ENCODE measurements at places on chromosomes 1 and 21.

GRCh38 chr1:93700532-93701469 lies 19.2 kb upstream of the BCAR3 start:
- H3K4me3 ChIP-seq = no peak overlapping the region
- no peak for DNase-seq
- H3K36me3 ChIP-seq = no peaks in the 10 kb centered on the region
- peaks cover 63% of the 10 kb centered on the region for H3K4me1 ChIP-seq

- H3K27me3 ChIP-seq = peaks cover 15% of the 10 kb centered on the region
- H3K4me1 ChIP-seq = no peaks in the 10 kb centered on the region
- no peak for DNase-seq
- H3K27ac ChIP-seq = no peak overlapping the region
- no peaks in the 10 kb centered on the region for H3K36me3 ChIP-seq
Measured at GRCh38 chr1:171267391-171267790, 19.1 kb downstream of the FMO1 start.

DNA sequence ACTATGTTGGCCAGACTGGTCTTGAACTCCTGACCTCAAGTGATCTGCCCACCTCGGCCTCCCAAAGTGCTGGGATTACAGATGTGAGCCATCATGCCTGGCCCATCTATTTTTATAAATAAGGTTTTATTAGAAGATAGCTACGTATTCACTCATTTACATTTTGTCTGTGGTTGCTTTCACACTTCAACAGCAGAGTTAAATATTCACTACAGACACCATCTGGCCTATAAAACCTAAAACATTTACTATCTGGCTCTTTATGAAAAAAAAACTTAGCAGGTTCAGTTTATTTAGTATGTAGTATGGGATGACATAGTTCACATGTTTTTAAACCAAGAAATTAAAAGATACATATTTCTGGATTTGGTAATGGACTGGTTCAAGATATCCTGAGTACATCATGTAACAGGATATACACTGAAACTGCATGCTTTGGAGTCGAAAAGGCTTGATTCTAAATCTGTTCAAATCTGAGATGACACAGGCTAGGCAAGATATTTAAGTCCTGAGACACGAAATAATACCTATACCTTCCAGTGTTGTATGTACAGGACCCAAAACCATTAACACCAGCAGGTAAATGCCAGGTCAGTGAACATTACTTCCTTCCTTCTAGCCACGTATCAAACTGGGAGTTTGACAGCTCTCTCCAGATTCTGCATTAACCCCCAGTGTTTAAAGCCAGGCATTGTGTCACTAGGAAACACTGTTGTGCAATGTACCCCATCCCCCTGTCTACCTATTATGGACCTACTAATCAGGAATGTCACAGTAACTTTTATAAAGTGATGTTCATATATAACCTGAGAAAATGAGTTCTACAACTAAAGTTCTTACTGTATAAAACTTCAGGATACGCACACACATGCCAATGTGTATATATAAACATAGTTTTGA lies 54.3 kb upstream of the SDC3 start:
- peaks cover 91% of the 10 kb centered on the region for H3K36me3 ChIP-seq
- no peaks in the 10 kb centered on the region for H3K27me3 ChIP-seq
- no peak for DNase-seq
- H3K4me3 ChIP-seq = no peak overlapping the region

- H3K36me3 ChIP-seq = peaks cover 87% of the 10 kb centered on the region
- no peak overlapping the region for H3K27ac ChIP-seq
- no peaks in the 10 kb centered on the region for H3K27me3 ChIP-seq
- H3K4me1 ChIP-seq = peaks cover 21% of the 10 kb centered on the region
Measured at GRCh38 chr1:151312826-151313225, 14.4 kb downstream of the PI4KB start.

DNA sequence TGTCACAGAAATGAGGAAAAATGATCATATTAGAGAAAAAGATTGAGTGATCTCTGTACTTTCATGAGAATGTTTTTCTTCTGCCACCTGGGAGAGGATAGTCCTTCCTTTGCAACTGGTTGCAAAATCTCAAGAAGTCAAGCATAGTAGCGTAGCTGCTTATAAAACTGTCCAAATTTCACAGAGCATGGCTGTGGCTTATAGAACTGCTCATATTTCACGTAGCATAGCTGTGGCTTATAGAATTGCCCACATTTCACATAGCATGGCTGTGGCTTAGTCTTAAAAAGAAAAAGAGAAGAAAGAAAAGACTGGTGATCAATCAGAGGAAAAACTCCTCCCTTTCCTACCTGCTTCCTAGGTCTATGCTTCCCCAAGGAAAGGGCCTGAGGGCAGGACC lies 329.5 kb downstream of the SIPA1L2 start:
- H3K4me3 ChIP-seq = no peak overlapping the region
- H3K27me3 ChIP-seq = peaks cover 3% of the 10 kb centered on the region
- no peak for DNase-seq
- no peaks in the 10 kb centered on the region for H3K36me3 ChIP-seq
- H3K27ac ChIP-seq = no peak overlapping the region

DNA sequence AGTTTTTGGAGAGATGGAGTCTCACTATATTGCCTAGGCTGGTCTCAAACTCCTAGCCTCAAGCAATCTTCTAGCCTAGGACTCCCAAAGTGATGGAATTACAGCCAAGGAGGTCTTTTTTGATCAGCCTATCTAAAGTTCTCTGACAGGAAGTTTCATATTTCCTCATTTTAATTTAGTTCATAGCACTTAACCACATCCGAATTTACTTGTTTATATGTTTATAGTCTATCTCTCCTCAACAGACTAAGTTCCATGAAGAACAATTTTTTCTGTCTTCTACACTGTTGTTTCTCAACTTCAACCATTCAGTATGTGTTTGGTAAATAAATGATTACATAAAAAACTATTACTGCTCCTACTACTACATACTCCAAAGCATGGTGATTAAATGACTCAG lies 47.9 kb downstream of the GON4L start:
- H3K27ac ChIP-seq = peak overlapping the region; percentile 35
- peaks cover 13% of the 10 kb centered on the region for H3K4me1 ChIP-seq
- no peaks in the 10 kb centered on the region for H3K27me3 ChIP-seq
- H3K36me3 ChIP-seq = peaks cover 59% of the 10 kb centered on the region
- no peak for DNase-seq

GRCh38 chr1:2951856-2952255 lies 69.4 kb upstream of the ACTRT2 start:
- H3K27me3 ChIP-seq = no peaks in the 10 kb centered on the region
- DNase-seq = no peak
- H3K4me1 ChIP-seq = peaks cover 81% of the 10 kb centered on the region
- no peak overlapping the region for H3K4me3 ChIP-seq
- peak overlapping the region; percentile 88 for H3K27ac ChIP-seq

DNA sequence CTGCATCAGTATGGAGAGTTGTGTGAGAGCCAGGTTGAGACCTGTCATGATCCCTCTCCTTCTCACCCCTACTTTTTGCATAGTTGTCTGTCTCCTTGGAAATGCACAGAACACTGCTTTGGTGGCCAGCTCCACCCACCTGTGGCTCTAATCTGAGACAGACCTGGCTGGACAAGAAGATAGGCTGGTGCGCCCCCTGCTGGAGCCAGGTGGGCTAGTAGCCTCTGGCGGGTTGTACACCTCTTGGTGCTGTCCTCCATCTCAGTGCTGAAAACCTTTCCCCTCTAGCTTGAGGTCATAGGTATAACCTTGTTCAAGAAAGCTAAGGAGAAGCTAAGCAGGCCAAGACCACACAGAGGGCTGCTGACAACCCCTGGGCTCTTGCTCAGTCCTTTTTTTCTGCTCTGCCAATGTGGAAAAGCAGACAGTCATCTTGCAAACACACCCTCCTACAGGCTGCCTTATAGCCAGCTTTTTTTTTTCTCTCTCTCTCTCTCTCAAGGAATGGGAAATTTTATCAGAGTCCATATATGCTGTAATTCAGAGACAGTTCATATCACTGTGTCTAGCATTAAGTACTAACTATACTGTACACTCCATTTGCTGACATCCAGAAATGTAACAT lies 58.8 kb upstream of the SPATA6 start:
- H3K27me3 ChIP-seq = peaks cover 11% of the 10 kb centered on the region
- no peak for DNase-seq
- no peaks in the 10 kb centered on the region for H3K36me3 ChIP-seq

GRCh38 chr1:65175171-65176055 lies 27.4 kb downstream of the AK4 start:
- no peak overlapping the region for H3K27ac ChIP-seq
- no peak overlapping the region for H3K4me3 ChIP-seq
- H3K27me3 ChIP-seq = no peaks in the 10 kb centered on the region
- no peaks in the 10 kb centered on the region for H3K36me3 ChIP-seq

DNA sequence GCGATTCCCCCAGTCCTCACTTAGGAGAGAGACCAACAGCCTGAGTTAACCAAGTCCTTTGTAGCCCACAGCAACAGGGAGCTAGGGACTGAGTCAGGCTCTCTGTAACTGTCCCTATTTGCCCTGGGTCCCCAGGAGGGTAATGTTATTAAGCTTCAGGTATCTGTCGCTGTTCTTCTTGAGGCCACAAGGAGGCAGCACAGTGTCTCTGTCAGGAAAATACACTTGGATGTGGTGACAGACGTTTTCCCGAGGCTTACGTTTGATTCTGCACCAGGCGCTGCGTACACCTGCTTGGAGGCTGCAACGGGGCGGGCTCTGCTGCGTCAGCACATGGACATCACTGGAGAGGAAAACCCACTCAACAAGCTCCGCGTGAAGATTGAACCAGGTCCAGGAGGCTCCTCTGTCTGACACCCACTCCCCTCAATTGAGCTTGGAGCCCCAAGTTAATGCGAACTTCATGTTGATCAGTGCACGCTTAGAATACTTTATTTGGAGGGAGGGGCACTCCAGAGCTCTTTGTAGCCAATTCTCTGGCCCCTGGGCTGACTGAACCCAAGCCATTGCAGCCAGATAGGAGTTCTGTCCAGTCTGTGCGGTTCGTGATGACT lies 10.7 kb upstream of the ELF3 start:
- DNase-seq = no peak
- no peaks in the 10 kb centered on the region for H3K4me1 ChIP-seq
- no peak overlapping the region for H3K4me3 ChIP-seq
- H3K27ac ChIP-seq = no peak overlapping the region
- peaks cover 80% of the 10 kb centered on the region for H3K36me3 ChIP-seq

DNA sequence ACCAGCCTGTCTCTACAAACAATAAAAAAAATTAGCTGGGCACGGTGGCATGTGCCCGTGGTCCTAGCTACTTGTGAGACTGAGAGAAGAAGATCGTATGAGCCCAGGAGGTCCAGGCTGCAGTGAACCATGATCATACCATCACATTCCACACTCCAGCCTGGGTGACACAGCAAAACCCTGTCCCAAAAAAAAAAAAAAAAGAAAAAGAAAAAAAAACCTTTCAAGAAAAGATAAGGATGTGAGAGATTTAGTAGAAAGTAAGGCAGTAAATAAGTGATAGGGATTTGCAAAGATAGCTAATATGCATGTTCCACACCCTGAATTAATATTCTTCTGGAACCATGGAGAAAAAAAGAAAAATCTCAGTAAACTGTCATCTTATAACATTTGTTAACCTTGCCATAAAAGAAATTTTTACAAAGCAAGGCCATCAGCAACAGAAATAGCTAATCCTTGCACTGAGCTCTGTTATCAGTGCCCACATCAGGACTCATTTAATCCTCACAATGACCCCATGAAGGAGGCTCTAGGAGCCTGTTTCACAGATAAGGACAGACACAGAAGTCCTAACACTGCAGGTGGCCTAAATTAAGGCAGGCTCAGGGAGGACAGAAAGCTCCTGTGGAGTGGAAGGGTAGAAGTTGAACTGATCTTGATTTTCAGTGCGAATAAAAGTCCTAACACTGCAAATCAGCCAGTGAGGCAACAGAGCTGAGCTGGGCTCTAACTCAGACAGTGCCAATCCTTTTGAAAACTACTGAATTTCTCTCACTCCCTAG lies 7.6 kb downstream of the GNB1 start:
- peaks cover 23% of the 10 kb centered on the region for H3K36me3 ChIP-seq
- DNase-seq = no peak
- no peak overlapping the region for H3K4me3 ChIP-seq
- no peaks in the 10 kb centered on the region for H3K27me3 ChIP-seq

GRCh38 chr1:8409106-8409505 lies 91.2 kb downstream of the SLC45A1 start:
- peaks cover 67% of the 10 kb centered on the region for H3K36me3 ChIP-seq
- no peak for DNase-seq
- H3K27ac ChIP-seq = peak overlapping the region; percentile 54
- peaks cover 44% of the 10 kb centered on the region for H3K4me1 ChIP-seq

GRCh38 chr21:31873696-31874599 lies 1.1 kb downstream of the HUNK start:
- peaks cover 47% of the 10 kb centered on the region for H3K27me3 ChIP-seq
- no peak overlapping the region for H3K27ac ChIP-seq
- H3K4me3 ChIP-seq = peak overlapping the region; percentile 66
- DNase-seq = peak; percentile 53
- H3K36me3 ChIP-seq = no peaks in the 10 kb centered on the region
- peaks cover 8% of the 10 kb centered on the region for H3K4me1 ChIP-seq

DNA sequence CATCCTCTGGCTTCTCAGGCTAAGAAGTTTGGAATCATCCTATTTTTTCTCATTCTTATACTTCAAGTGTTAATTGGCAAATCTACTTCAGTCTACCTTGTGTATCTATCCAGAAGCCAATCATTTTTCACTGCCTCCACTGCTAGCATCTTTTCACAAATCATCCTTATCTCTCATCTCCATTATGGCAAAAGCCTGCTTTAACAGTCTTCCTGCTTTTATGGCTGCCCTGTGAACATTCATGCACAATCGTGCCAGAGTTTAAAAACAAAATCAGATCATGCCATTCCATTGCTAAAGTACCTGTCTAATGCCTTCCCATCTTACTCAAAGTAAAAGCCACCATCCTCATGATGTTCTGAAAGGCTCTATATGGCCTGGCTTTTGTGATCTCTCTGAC lies 19.2 kb upstream of the CYP2J2 start:
- no peaks in the 10 kb centered on the region for H3K36me3 ChIP-seq
- H3K27me3 ChIP-seq = peaks cover 13% of the 10 kb centered on the region
- no peak overlapping the region for H3K27ac ChIP-seq
- DNase-seq = no peak
- no peak overlapping the region for H3K4me3 ChIP-seq

DNA sequence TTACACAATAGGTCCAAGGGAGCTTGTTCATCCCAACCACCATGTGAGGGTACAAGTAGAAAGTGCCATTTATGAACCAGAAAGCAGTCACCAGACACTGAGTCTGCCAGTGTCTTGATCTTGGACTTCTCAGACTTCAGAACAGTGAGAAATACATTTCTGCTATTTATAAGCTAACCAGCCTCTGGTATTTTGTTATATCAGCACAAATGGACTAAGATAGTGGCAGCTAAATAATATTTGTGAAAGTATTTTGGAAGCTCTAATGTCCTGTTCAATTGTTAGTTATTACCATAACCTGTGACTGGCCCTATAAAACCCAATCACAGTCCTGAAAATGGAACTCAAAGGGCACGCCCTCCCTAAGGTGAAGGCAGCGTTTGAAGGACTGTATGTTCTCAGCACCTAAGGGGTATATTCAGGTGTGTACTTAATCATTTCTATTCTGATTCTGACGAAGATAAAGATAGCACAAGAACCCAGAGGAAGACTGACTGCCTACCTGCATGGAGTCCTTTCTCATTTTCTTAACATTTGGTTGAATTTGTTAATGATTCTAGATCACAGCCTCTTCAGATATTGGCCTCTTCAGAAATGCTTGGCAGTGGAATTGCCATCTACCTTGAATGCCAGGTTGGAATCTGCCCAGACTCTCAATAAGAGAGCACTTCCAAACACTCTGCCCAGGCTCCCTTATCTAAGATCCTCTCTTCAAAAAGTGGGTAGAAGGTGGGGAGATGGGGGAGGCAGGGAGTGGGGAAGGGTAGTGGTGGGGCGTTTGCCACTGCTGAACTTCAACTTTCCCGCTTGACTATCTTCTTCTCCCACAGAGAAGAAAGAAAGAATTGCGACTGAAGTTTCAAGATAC lies 104.0 kb upstream of the PPP2R5A start:
- no peak overlapping the region for H3K27ac ChIP-seq
- H3K4me3 ChIP-seq = no peak overlapping the region
- peaks cover 2% of the 10 kb centered on the region for H3K4me1 ChIP-seq
- no peaks in the 10 kb centered on the region for H3K27me3 ChIP-seq
- no peak for DNase-seq
